ENCODE measurements at places on chromosomes 1 and 21. TPM values are rescaled to one million over a fixed set of nuclear protein-coding genes. Genes with fewer than 3 reads are reported as not detected.

GRCh38 chr21:36929622-36930021, 36.8 kb downstream of the HLCS start:
- no peak for DNase-seq

DNA sequence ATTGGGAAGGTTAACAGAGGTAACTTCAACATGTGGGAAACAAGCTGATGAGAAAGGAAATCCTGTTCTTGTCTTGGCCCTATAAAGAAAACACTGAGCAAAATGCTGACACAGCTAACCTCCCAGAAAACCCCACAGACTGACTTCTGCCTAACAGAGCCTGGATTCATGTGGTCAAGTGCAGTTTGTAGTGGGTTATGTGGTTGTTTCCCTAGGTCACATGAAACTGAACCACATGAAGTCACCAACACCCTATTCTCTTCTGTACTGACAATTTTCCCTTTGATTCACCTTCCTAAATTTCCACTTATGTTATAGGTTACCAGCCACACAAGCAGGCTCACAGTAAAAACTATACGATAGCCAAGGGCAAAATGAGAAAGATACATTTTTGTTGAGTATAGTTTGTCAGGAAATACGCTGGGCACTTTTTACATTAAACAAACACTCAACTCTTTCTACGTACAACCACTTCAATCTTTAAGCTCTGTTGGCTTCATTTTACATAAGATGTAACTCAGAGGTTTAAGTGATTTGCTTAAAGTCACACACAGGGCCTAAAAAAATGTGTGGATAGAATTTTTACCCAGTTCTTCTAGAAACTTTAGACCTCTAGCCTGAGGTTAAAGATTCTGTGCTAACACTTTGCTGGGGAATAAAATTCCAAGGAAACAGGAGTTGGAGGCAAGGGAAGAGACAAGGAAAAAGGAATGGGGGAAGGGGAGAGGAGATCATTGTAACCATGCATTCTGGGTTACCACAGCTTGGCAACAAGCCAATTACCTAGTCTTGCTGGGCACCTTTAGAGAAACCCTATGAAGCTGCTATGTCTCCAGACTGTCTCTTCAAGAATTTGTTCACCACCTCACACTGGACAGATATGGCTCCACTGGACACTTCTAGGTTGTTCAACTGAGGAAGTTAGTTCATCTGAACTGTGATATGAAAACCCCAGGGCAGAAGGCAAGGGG, 601.6 kb upstream of the USP24 start:
- no peak for DNase-seq

CFAP57 gene
- 0.74 TPM for total RNA-seq

- DNase-seq: no peak
Observed at GRCh38 chr1:208598021-208598420, 353.8 kb upstream of the PLXNA2 start.

GRCh38 chr1:89464008-89464407, 60.6 kb upstream of the LRRC8B start:
- no peak for DNase-seq

- no peak for DNase-seq
Observed at GRCh38 chr1:107019166-107019565, 37.3 kb upstream of the PRMT6 start.

- no peak for DNase-seq
Observed at GRCh38 chr1:2583871-2584351, 2.7 kb upstream of the PRXL2B start.

GRCh38 chr1:3581296-3582036, 29.8 kb downstream of the MEGF6 start:
- DNase-seq: no peak

DNA sequence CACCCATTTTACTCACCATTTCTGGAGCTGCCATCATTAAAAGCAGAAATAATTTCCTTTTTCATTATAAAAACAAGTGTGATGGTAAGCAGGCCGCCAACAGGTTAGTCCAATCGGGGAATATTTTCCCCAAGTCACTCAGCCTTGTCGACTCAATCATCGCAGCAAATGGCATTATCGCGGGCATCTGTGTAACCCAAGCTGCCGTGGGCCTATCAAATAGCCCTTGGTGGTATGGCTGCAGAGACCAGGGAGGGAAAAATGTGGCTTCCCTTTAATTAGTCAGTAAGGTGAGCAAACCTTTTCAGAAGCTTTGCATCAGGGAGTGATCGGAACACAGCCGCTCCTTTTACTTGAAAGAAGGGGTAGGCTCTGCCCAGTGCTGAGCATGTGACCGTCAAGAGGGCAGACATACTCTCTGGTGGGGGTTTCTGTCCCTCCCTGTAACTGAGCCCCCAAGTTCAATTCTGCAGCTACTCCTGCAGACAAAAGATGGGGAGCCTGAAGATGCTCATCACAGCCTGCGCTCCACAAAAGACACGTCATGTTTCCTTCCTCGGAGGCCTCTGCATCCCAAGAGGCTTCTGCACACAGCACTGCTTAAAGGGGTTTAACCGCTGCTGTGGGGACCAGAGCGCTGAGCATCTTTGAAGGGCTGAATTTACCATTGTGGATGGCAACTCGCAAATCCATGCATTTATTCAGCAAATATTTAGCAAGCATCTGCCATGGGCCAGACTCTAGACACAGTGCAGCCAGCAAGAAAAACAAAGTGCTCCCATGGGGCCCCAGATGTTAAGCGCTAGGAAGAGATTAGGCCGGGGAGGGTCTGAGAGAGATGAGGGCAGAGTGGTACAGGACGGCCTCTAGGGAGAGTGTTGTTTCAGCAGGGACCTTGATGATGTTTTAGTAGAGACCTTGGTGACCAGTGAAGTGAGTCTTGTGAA, 1.2 kb upstream of the TMPRSS3 start:
- no peak for DNase-seq

GRCh38 chr1:50023292-50024159, at the start of gene AGBL4:
Gene AGBL4, minus strand, starts transcription at chr1:50023954.
- no peak for DNase-seq

- no peak for DNase-seq
Observed at GRCh38 chr1:7481194-7481593, 289.9 kb upstream of the VAMP3 start.

- DNase-seq: no peak
Observed at GRCh38 chr1:7350804-7351203, 420.3 kb upstream of the VAMP3 start.

FMN2 gene
- total RNA-seq: 2.4 TPM

DNAH14 gene
- total RNA-seq: 23.6 TPM

TCHHL1 gene
- total RNA-seq: 6.5 TPM

AIM2 gene
- total RNA-seq: 1.0 TPM

PTGFR gene
- 0.36 TPM for total RNA-seq

DNA sequence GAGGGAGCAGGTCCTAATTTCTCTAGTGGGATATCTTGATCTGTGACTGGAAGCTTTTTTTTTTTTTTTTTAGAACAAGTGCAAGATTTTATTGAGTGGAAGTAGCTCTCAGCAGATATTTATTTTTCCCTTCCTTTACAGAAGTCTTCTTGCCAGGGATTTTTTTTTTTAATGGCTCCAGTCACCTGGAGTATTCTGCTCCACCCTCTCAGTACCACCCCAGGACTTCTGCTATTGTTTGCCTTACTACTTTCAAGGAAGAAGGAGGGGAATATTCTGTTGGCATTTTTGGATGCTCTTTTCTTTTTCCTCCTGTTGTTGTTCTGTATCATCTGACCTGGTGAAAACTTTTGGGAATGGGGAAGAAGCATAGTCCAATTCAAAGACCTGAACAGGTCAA, 23.1 kb upstream of the CYP2J2 start:
- no peak for DNase-seq

GRCh38 chr21:26877018-26877417, 31.8 kb upstream of the ADAMTS1 start:
- no peak for DNase-seq
